ENCODE measurements at places on chromosomes 3 and 15.

- DNase-seq, result peak; percentile 37
Observed at GRCh38 chr15:98983334-98983733, 24.3 kb downstream of the PGPEP1L start.

- no peak for DNase-seq
Observed at GRCh38 chr15:83276661-83277060, 7.8 kb downstream of the BNC1 start.

- DNase-seq, result no peak
Observed at GRCh38 chr3:159538507-159538906, 450.1 kb upstream of the IL12A start.

DNA sequence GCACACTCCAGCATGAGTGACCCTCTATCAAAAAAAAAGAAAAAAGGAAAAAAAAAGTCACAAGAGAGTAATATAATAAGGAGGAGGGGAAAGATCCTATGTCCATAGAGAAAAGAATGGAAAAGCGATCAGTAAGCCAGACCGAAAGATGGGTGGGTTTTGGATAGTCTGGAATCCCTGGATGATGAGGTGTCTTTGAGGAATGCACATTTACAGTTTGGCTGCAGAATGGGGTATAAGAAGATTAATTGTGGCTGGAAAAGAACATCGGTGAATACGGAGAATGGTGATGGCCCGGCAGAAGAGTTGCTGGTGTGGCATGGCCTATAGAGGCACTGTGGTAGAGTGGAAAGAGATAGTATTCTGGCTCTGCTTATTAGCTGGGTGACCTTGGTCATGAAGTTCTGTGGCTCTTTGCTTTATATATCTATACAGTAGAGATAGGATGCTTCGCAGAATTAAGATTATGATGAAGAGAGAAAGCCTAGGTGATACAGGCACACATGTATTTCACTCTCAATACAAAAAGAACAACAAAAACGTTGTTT, 187.9 kb downstream of the AKAP13 start:
- DNase-seq, result no peak

DNA sequence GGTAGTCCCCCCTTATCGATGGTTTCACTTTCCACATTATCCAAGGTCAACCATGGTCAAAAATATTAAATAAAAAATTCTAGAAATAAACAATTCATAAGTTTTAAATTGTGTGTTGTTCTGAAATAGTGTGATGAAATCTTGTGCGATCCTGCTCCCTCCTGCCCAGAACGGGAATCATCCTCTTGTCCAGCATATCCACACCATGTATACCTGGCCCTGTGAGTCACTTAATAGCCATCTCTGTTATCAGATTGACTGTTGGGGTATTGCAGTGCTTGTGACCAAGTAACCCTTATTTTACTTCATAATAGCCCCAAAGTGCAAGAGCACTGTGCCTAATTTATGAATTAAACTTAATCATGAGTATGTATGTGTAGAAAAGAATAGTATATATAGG, 19.1 kb downstream of the FAM81A start:
- no peak for DNase-seq

DNA sequence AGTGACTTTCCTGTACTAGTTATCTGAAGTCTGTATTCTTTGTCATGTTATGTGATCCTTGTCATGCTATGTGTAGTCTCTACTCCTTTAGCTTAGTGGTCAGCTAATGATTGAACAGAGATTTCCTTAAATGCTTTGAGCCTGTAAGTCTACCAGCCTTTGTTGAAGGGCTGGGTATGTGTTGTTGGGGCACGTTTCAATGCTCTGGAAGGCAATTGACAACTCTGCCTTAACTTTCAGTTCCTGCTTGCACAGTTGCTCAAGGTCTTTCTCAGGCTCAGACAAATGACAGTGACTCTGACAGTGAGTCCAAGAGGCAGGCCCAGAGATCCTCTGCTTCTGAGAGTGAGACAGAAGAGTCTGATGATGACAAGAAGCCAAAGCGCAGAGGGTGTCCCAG, 89.3 kb downstream of the CHD2 start:
- DNase-seq, result no peak

DNA sequence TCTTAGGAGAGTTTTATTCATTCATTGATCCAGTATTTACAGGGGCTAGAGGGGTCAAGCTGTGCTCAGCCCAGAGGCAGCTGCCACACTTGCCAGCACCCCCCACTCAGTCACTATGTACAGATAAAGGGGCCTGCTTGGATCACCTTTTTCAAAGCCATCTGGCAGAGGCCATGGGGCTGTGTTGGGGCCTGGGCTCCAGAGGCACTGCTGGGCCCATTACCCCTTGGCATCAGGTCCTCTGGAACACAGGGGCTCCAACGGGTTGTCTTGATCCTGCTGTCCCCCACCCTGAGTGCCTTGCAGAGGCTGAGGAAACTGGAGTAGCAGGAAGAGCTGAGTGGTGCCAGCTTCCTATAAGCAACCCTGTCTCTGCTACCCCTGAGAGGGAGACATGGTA, 43.9 kb downstream of the SEMA3G start:
- no peak for DNase-seq

Measured in epithelial cell of proximal tubule (primary cell).